ENCODE measurements at places on chromosomes 5 and 9.
A peak's percentile ranks its signal among the peaks of the same experiment; 100 is the strongest.

- DNase-seq, result no peak
These were observed 66.6 kb upstream of the HAND1 start for GRCh38 chr5:154544646-154545045.

DNA sequence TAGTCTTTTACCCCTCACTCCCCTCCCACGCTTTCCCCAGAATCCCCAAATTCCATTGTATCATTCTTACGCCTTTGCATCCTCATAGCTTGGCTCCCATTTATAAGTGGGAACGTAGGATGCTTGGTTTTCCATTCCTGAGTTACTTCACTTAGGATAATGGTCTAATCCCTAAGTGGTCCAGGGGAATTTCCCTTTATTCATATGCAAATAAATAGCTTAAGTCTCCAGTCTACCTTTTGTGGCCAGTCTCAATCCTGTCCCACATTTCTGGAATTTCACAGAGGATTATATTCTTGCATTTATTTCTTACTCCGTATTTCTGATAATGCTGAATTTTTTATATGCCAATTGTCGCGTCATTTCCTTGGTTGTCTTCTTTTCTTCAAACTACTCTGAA, 245.6 kb upstream of the DAB2 start:
- no peak for DNase-seq

DNA sequence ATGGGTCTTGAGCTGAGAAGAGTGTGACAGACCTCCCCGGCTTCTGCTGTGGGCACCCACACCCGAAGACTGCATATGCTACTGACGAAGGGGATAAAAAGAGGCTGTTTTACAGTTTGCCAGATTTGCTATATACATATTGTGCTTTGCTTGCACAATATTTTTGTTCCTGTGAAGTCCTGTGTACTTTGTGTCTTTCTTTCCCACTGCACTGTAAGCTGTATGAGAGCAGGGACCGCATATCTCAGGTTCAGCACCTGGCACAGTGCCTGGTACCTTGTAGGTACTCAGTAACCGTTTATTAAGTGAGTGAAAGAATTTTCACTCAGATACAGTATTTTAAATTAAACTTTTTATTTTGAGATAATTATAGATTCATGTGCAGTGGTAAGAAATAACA, 8.2 kb upstream of the GARNL3 start:
- DNase-seq, result no peak

- DNase-seq, result no peak
These were observed 712.0 kb downstream of the MAT2B start for GRCh38 chr5:164217464-164217863.

- DNase-seq, result no peak
These were observed 2.1 kb downstream of the NR3C1 start for GRCh38 chr5:143401227-143402016.

GRCh38 chr5:99025298-99026045, 96.7 kb upstream of the CHD1 start:
- no peak for DNase-seq

- no peak for DNase-seq
These were observed 130.1 kb downstream of the GPBP1 start for GRCh38 chr5:57303985-57304384.

DNA sequence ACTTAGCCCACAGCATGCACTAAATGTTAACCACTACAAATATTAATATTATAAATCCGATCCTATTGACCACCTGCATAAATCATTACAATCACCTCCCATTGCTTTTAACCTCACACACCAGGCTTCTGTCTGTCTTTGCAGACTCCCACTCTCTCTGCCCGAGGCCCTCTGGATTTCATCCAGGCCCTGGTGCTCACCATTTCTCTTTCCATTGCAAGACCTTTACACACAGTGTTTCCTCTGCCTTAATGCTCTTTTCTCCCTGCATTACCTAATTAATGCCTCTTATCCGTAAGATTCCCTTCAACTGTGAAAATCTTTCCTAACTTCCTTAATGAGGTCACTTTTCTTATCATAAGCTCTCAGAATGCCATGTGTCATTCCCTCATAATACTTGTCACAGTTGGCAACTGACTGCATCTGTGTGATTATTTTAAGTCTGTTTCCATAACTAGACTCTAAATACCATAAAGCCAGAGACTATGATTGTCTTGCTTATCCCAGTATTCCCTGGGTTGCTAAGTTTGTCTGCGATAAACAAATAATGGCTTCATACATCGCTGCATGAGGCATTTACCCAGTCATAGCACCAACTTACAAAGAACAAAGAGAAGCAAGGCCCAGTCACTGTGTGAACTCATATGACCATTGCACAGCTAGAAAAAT, 155.1 kb downstream of the CCDC192 start:
- DNase-seq, result no peak

DNA sequence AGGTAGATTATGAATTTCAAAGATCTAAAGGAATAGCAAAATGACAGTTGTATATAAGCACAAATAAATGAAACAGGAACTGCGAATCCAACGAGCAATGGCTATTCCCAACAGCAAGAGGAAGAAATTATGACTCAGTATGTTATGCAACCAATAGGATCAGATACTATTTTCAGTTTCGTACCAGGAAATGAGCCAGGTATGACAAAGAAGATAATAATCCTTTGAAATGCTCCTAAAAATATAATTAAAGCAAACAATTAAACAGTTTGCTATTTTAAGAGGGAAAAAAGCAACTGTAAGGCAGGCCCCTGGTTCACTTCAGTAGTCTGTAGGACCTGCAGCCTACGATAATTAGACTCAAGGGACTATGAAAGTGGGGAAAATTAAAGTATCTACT, 58.9 kb downstream of the AUH start:
- no peak for DNase-seq

DNA sequence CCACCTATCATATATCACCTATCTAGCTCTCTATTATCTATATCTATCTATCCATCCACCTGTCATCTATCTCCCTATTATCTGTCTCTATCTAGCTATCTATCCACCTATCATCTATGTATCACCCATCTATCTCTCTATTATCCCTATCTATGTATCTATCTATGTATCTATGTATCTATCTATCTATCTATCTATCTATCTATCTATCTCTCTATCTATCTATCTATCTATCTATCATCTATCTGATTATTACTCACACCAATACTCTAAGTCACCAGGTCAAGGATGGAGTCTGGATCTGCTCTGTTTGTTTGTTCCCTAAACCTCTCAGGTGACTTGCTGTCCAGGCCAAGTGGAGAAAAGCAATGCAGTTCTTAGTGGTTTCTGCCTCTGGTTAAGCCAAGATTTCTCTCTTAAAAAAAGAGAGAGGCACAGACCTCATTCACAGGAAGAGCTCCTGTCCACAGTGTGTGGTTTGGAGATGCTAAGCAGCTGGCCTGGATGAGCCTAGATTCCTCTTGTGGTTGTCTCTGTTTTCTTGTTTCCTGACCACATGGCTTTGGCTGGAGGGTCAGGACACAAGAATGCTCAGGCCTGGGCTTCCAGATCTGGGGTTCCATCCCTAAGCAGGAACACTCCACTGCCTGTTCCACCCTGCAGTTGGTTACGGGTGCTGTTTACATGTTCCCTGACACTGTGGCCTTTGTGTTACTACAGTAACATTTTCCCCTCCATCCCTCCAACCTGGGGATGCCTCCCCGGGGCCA, 133.4 kb downstream of the PHF2 start:
- DNase-seq, result no peak

GRCh38 chr9:131239161-131239975, 36.9 kb downstream of the FAM78A start:
- DNase-seq, result no peak

GRCh38 chr9:84212982-84213381, 127.6 kb downstream of the SLC28A3 start:
- DNase-seq, result no peak

DNA sequence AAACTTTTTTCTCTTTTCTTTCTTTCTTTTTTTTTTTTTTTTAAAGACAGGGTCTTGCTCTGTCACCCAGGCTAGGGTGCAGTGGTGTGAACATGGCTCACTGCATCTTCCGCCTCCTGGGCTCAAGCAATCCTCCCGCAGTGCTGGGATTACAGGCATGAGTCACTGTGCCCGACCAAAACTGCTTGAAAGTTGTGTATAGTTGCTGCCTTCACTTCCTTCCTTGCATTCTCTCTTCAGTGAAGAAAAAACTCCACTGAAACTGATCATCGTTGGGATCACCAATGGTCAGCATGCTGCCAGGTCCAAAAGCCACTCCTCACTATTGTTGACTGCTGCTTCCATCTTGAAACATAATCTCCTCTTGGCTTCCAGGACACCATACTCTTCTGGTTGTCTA, 66.6 kb upstream of the CTNNA1 start:
- no peak for DNase-seq

DNA sequence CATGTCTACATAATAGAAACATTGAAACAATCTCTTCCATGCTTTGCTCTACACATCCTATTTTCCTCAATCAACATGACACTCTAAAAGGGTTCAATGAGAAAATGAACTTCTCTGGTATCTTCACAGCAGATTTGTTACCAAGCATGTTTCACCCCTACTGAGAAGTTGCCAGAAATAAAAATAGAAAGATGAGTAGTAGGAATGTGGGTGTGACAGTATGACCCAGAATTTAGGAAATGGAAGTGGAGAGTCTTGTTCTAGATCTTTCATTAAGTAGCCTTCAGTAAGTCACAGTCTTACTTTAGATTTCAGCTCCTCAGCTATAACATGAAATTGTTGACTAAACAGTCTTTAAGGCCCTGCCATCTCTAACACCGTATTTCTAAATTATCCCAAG, 581.8 kb downstream of the EFNA5 start:
- DNase-seq, result no peak

DNA sequence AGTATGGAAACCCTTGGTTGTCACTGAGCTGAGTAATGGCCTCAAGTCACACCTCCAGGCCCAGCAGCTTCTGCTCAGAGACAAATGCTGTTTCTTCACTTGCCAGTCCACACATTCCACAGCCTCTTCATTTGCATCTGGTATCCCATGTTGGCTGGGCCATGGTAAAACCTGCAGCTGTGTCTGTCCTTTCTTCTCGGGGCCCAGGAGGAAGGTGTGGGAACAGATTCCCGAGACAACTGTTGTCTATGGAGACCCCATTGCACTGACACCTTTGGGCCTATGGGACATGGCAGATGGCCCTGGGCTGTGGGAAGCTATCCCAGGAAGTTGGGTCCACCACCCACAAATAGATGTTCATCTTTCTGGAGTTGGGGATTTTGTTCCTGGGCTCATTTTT, 85.1 kb downstream of the MACROH2A1 start:
- DNase-seq, result no peak

- DNase-seq, result peak; percentile 20
These were observed 40.3 kb upstream of the NAA35 start for GRCh38 chr9:85900504-85901201.

GRCh38 chr5:176810081-176810597, at the start of gene UNC5A:
UNC5A (plus strand) TSS chr5:176810559; CDS start chr5:176810751, 192 bp downstream.
- DNase-seq, result peak; percentile 35

GRCh38 chr5:109953761-109954160, 264.0 kb downstream of the MAN2A1 start:
- no peak for DNase-seq

- no peak for DNase-seq
These were observed 97.3 kb downstream of the CFAP90 start for GRCh38 chr5:7753596-7753995.

DNA sequence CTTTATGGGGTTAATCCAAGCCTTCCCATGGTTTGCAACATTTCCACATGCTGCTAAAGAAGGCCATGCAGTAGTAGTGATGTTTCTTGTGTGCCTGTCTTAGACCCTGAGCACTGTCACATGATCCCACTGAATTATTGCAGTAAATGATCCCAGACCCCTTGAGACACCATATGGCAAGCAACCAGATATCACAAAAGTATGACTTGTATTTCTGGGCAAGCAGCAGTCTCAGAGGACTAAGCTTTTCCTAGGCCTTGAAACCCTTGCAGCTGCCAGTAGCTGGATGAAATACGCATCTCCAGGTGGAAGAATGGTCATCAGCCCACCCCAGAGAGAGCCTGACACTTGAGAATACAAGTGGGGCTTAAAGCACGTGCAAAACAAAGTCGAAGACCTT, 41.8 kb downstream of the CDO1 start:
- DNase-seq, result no peak

DNA sequence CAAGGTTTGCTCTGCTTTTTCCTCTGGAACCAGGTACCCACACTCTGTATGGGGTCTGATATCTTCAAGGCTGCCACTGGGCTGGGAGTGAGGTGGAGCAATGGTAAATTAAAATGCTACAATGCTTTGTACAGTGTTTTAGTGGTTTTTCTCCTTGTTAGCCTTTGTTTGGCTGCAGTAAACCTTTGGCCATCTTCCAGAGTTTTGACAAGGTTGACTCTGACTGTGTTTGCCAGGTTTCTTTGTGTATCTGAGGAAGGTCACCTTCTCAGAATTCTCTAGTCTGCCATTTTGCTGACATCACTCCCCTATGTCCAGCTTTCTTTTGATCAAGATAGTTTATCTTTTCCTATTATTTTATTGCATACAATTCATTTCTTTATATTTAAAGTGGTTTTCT, 11.2 kb downstream of the SPATA31D1 start:
- no peak for DNase-seq

DNA sequence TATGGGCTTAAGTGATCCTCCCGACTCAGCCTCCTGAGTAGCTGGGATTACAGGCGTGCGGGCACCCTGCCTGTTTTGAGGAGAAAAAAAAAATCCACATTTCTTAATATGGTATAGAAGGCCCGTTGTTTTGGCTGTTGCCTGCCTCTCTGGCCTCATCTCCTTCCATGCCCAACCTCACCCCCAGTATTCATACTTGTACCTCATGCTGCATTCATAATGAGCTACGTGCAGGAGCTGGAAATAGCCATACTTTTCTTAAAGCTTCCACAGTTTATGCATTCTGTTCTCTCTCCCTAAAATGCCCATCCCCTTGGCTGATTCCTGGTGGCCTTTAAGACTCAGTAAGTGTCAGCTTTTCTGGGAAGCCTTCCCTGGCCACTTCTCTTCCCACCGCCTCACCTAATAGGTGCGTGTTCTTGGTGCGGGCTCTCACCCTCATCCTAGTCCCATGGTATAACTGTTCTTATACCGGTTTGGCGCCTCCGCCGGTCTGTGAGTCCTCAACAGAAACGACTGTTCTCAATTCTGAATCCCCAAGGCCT, 2.1 kb upstream of the TPM2 start:
- DNase-seq, result no peak

GRCh38 chr9:96062031-96062430, 186.5 kb downstream of the ERCC6L2 start:
- no peak for DNase-seq

- DNase-seq, result no peak
These were observed 26.4 kb upstream of the EXOC3 start for GRCh38 chr5:416636-416960.

DNA sequence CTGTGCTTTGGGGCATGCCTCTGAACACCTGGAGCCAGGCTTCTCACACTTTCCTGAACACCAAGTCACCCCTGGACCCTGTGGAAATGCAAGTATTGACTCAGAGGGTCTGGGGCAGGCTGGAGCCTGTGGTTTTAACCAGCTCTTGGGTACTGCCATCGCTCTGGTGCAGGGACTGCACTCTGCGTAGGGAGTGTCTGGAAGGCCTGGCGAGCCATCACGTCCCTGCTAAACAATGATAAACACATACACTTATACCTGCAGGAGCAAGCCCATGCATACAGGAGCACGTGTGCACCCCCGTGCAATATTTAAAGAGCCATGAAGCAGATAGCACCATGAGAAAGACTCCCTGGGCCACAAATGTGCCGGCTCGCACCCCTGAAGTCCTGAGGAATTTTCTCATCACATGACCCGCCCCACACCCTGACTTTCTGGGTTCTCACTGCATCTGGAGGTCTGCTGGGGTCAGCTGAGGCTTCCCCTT, 267.7 kb downstream of the GADD45G start:
- DNase-seq, result no peak

- DNase-seq, result no peak
These were observed 51.1 kb upstream of the ORM1 start for GRCh38 chr9:114271556-114272510.
